ENCODE measurements at places on chromosomes 7 and 10.

DNA sequence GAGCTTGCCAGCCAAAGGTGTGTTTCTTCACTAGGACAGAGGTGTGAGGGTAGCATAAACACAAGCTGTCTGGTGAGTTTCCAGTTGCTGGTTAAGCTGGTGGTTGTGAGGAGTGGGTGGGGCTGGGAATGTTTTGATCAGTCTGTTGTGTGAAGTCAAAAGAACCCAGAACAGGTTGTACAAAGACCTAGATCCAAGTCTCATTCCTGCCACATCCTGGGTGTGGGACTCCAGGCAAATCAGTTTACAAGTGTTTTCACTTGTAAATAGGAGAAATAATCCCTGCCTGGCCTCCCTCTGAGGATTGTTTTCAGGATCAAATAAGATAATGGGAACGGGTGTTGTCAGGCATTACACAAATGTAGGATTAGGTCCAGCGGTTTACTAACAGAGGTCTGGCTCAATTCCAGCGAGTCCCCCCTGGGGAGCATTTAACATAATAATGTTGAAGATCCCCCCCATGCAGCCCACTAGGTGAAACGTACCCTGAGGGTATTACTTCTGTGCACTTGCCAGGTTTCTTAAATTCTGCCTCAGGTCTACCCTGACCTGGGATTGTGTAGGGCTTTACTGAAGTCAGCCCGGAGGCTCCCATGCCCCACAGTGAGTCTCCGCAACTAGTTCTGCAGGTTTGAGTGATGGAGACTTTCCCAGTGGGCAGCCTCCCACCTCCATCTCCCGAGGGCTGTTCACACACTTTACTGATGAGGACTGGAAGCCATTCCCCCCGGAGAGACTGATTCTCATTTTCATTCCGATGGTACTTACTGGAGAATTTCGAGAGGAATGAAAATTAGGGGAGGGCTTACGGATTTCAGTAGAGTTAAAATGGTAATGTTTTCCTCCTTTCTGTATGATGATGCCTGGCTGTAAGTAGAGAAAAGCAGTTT, 2.7 kb upstream of the FRAT2 start:
- no peak for DNase-seq

- DNase-seq, result no peak
Observed at GRCh38 chr10:27413831-27414348, 90.2 kb upstream of the RAB18 start.

- no peak for DNase-seq
Observed at GRCh38 chr7:2927592-2927991, 83.5 kb upstream of the GNA12 start.

- no peak for DNase-seq
Observed at GRCh38 chr7:101363196-101363733, 590 bp downstream of the COL26A1 start.

- DNase-seq, result peak; percentile 68
Observed at GRCh38 chr10:80453842-80454512, at the start of gene TSPAN14. TSS of gene TSPAN14 (plus strand) at chr10:80454310. CDS start at chr10:80489234, 34,924 bp downstream.

DNA sequence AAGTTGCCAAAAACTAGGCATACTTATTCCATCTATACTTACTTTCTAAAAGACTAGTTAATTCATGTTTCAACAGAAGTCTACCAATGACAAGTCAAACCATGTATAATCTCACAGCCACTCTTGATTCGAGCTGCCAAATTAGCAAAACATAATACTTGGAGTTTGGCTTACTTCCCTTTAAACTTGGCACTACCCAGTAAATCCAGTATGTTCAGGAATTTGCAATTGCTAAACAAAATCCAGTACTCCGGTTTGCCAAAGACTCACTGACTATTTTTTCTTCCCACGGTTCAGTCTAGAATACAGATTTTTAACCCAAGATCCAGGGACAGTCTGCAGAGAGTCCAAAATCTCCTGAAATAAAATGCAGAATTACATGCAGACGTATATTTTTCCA, 4.6 kb downstream of the OAT start:
- DNase-seq, result no peak

DNA sequence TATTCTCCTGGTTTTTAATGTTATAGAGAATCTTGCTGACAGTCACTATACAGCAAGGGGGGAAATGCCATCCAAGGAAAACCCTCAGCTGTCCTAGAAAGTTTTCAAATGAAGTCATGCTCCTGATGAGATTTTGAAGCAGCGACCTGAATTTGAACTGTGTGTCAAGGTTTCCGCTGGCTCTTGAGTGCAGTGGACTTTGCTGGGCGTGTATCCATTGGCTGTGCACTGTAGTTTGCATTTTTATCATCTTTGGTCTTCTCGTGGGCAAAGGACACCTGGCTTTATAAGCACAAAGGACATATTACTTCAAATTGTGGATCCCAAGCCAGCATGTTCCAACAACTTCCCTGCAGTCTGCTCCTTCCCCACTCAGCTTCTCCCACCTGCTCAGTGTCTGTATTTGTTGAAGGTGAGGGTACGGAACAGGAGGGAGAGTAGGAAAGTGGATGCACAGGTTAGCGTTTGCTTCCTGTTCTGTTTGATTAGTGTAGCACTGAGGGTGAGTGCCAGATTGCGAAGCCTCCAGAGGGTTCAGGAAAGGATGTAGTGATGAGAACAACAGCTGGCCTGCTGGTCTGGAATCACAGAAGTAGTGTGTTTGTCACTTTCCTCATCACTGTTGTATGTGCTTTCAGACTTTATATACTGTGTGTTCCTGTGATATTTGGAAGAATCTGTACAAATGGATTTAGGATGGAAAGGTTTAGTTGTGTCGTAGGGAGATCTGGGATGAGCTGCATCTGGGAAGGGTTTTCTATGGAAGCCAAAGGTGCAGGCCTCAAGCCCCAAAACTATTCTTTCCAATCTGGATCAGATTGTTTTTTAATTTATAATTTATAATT, 204.8 kb downstream of the BMPER start:
- no peak for DNase-seq

- no peak for DNase-seq
Observed at GRCh38 chr7:112806156-112806555, 16.0 kb upstream of the TMEM168 start.

DNA sequence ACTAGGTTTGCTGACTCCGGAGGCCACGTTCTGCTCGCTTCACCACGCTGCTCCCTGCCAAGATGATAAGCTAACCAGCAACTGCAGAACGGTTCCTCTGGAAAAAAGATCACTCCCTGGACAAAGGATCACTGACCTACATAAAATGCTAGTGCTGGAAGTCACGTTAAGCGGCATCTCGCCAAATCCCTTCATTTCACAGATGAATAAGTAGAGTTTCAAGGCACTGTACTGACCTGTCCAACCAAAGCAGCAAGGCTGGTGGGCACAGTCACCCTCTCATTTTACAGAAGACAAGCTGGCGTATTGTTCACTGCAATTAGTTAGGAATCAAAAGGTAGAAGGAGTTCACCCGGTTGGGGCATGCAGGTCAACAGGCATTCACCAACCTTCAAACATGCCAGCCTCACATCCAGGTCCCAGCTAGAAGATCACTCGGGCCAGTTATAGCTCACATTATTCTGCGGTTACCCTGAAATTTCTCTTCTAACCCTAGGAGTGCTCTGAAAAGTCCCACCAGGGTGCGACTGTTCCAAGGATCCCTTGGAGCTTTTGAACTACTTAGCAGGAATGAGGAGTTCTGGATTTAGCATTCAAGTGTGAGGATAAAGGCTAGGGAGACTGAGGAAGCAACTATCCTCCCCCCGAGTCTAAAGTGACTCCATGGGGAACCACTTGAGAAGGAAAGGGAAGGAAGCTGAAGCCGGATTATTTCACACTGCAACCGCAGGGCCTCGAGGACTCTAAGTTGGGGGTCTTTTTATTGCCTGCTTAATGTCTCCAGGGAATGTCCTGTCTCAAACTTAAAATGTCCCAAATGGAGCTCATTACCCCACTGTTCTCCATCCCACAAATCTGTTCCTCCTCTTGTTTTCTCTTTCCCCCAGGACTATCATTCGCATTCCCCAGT, 32.8 kb downstream of the HIPK2 start:
- DNase-seq, result no peak

DNA sequence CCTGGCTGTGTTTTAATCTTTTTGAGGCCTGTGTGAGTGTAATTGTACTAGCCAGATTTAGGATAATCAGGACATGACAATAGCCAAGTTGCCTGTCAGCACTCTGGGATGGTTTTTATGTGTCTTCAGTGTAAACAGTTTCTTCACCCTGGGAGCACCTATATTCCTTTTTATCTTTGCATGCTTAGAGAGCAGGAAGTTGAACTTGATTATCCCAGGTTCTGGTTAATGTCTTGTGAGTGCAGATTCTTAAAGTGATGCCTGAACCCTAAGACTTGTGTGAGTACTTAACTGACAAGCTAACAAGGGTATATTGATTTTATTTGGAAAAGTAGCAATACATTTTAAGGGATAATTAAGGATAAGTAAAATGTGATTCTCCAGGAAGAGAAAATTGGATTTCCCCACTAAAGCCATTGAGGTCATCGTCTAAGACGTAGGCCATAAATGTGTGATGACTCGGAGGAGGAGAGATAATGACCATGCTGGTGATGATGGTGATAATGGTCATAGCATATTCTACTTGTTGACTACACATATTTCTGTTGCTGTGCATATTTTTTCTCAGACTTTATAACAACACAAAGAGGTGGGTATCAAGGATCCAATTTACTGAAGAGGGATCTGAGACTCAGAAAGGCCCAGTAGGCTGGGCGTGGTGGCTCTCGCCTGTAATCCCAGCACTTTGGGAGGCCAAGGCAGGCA, 234.7 kb downstream of the CAMK1D start:
- no peak for DNase-seq

GRCh38 chr10:16585103-16585502, 63.4 kb upstream of the C1QL3 start:
- no peak for DNase-seq

DNA sequence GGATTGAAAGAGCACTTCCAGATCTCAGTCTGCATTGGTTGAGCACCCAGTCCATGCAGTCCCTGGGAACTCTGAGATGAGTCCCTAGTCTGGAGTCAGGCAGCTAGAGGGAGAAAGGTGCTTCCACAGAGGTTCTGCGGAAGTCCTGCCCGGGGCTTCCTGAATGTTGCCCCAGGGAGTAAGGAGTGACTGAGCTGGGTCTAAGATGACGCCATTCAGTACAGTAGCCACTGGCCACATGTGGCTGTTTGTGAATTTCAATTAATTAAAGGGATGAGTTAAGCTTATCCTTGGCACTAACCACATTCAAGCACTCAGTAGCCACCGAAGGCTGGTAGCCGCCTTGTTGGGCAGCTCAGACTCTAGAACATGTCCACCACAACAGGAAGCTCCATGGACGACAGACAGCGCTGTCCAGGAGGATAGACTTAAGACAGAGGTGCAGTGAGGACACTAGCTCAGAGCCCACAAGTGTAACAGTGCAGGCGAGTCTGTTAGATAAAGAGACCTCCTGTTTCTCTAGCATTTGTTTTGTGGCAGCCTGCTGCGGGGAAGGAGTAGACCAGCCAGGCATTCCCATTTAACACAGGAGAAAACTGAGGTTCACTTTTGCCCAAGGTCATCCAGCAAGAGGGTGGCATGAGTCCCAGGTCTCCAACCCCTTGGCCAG, 101.6 kb upstream of the PPIF start:
- no peak for DNase-seq

- no peak for DNase-seq
Observed at GRCh38 chr7:89857767-89858166, 296.5 kb upstream of the STEAP1 start.

DNA sequence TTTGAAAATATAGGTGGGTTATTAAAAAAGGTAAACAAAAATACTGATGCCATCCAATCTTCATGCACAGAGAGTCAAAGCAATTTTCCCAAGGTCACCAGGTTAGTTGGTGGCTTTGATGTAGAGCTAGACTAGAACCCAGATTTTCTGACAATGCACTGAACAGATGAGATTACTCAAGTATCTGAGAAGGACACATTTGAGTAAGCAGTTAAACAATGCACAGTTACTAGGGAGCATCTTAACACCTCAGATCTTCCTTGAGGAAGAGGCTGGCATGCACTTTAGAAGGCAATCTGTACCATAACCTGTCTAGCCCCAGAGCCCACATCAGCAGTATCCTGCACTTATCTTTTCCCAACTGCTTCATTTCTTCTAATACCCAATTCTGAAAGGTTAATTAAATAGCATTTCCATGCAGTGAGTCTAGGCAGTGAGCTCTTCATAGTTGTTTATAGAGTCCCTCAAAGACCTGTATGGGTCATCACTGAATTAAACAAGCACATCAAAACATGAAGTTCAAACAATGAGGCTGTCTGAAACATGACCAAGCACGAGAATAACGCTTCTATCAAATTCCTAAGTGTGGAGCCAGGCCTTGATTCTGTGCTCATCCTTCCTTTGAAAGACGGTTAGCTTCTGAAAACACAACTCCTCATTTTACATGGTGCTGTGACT, 38.2 kb upstream of the ANK3 start:
- DNase-seq, result no peak

GRCh38 chr7:70069977-70070376, 471.7 kb downstream of the AUTS2 start:
- no peak for DNase-seq

GRCh38 chr7:29146888-29147609, 712 bp upstream of the CPVL start:
- no peak for DNase-seq

- no peak for DNase-seq
Observed at GRCh38 chr7:133820584-133820983, 306.6 kb upstream of the LRGUK start.

- peak; percentile 33 for DNase-seq
Observed at GRCh38 chr10:100969187-100970075, at the start of gene SEMA4G. TSS of gene SEMA4G (plus strand) at chr10:100969504. CDS start at chr10:100972913, 3,409 bp downstream.
